ENCODE measurements at places on chromosomes 3 and 15. TPM values are rescaled to one million over a fixed set of nuclear protein-coding genes. Genes with fewer than 3 reads are reported as not detected.

DNA sequence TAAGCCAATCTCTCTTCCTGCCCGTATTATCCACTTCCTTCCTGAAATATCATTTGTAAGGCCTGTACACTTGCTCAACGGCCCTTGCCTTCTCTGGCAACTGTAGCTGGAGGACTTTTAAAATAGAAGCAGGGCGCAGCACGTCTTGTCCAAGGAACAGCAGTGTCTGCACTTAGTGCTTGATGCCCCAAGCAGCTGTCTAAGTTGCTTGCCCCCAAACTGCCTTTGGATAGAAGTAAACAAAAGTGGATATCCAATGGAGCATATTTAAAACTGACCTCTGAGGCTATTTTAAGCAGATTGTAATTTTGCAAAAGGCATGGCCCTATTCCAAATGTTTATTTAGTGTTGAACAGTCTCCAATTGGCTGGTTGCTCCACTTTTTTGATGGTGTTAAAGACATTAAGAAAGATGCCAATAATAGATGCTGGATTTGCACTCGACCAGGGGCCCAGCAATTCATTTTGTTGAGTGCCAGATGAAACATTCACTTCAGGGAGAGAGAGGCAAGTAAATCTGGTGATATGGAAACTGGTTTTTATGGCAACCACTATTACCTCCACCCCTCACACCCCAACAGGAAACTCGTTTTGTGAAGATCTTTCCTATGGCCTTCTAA, 526.8 kb upstream of the TBL1XR1 start:
- peaks cover 5% of the 10 kb centered on the region for H3K27me3 ChIP-seq
- H3K27ac ChIP-seq = no peak overlapping the region
- no peak overlapping the region for H3K4me3 ChIP-seq
- no peak for DNase-seq
- H3K4me1 ChIP-seq = peaks cover 8% of the 10 kb centered on the region
- no peaks in the 10 kb centered on the region for H3K36me3 ChIP-seq

LRRC31 gene
- total RNA-seq = 0.67 TPM

- H3K36me3 ChIP-seq = peaks cover 3% of the 10 kb centered on the region
- peak within 1 kb of the TSS; percentile 89 for H3K4me3 ChIP-seq
- peak within 1 kb of the TSS; percentile 91 for H3K27ac ChIP-seq
- DNase-seq = peak; percentile 93
- H3K4me1 ChIP-seq = peaks cover 12% of the 10 kb centered on the region
These were observed at the start of gene CDC25A for GRCh38 chr3:48188266-48189201. Gene CDC25A (minus strand): TSS chr3:48188417. CDS start chr3:48187947, 470 bp downstream.

DNA sequence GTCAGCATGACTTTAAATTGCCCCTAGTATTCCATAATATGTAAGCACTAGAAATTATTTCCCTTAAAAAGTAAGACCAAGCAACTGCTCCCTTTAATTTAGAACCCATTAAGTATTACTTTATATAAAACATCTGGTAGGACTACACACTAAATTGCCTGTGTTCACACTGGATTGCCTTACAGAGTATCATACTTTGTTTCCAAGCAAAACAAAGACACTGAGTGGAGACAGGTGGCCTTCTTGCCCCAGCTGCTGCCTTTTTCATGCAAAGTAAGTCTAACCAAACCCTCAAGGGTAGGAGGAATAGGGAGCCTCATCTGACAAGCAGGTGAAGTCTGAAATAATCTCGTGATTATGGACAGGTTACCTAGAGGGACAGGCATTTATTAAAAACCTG, 87.3 kb downstream of the PEX5L start:
- H3K4me3 ChIP-seq = no peak overlapping the region
- H3K36me3 ChIP-seq = no peaks in the 10 kb centered on the region
- H3K27me3 ChIP-seq = peaks cover 14% of the 10 kb centered on the region
- no peaks in the 10 kb centered on the region for H3K4me1 ChIP-seq
- H3K27ac ChIP-seq = no peak overlapping the region
- DNase-seq = no peak

- H3K4me3 ChIP-seq = no peak overlapping the region
- no peak overlapping the region for H3K27ac ChIP-seq
- H3K4me1 ChIP-seq = no peaks in the 10 kb centered on the region
- no peaks in the 10 kb centered on the region for H3K27me3 ChIP-seq
These were observed 74.4 kb upstream of the SCN10A start for GRCh38 chr3:38890426-38890825.

DNA sequence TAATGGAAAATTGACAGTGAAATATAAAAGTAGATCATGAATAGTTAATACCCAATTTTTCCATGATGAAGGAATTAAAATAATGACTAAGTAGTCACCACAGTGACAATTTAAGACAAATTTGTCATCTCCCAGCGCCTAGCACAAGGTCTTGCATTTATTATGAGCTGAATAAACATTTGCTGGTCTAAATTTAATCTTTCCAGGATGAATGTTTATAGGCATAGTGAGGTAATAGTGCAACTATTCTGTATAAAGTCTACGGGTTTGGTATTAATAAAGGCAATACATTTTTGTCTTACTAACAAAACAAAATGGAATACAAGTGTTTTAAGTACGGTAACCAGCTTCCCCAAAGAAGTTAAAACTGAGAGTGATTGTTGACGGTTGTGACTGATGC, 209.3 kb downstream of the CD47 start:
- no peak overlapping the region for H3K27ac ChIP-seq
- H3K36me3 ChIP-seq = no peaks in the 10 kb centered on the region
- no peaks in the 10 kb centered on the region for H3K4me1 ChIP-seq
- H3K27me3 ChIP-seq = no peaks in the 10 kb centered on the region

FEM1B gene
- 50.5 TPM for total RNA-seq

DNA sequence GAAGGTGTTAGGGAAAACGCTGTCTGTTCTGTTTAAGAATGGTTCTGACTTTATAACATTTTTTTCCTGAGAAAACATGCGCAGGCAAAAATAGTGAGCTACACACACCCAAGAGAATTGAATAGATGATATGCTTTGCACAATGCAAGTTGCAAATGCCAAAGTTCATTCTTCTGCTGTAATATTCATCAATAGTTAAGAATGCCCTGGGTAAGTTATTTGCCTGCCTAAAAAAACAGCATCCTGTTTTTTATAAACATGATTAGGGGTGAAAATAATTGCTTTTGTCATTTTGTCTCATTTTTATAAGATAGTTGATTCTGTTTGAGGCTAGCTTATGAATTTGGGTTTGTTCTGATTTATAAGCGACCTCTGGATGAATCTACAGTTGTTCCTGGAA, 99.4 kb downstream of the DTWD1 start:
- no peaks in the 10 kb centered on the region for H3K4me1 ChIP-seq
- H3K27ac ChIP-seq = no peak overlapping the region
- no peak for DNase-seq
- H3K36me3 ChIP-seq = no peaks in the 10 kb centered on the region

CPLX3 gene
- total RNA-seq = not detected

DNA sequence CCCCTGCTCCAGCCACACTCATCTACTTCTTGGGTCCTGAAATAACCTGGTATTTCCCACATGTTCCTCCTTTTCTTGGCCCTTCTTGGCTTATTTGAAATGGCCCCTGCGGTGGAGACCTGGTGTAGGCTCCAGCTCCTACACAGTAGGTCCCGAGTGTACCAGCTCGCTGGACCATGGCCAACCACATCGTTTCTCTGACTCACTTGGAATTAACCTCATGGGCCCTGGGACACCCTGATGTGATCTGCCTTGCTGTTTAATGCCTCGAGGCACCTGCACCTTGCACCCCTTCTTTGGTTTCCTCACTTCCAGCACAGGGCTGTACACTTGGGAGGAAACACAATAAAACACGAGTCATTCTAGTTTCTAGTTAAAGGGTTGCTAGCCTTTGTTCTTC, 60.3 kb downstream of the FEM1B start:
- peaks cover 2% of the 10 kb centered on the region for H3K4me1 ChIP-seq
- no peak for DNase-seq
- H3K4me3 ChIP-seq = no peak overlapping the region
- no peaks in the 10 kb centered on the region for H3K36me3 ChIP-seq
- H3K27ac ChIP-seq = no peak overlapping the region

DNA sequence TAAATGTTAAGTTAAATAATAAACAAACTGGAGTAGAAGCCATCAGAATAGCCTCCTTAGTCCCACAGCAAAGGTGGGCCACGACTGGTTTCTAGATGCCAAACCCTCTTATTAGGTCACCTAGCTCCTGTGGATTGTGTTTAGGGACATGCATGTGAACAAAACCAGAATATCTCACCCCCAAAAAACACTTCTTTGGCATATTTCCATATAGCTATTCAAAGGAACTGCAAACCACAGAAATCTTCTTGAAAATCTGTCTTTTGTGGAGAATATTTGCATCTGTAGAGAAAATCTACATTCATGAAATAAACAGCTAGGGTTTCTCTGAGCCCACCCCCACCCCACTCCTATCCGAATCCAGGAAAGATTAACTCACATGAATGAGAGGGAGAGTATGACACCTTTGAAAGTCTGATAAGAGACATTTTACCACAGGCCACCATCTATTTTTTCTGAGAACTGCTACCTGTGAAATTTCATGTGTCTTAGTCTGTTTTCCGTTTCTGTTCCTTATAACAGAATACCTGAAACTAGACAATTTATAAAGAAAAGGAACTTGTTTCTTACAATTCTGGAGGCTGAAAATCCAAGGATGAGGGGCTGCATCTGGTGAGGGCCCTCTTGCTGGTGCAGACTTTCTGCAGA, 159.4 kb downstream of the NEK10 start:
- no peaks in the 10 kb centered on the region for H3K27me3 ChIP-seq
- DNase-seq = no peak
- H3K27ac ChIP-seq = peak overlapping the region; percentile 64
- no peak overlapping the region for H3K4me3 ChIP-seq
- no peaks in the 10 kb centered on the region for H3K4me1 ChIP-seq
- H3K36me3 ChIP-seq = no peaks in the 10 kb centered on the region

- H3K27ac ChIP-seq = no peak overlapping the region
- peaks cover 2% of the 10 kb centered on the region for H3K27me3 ChIP-seq
- no peak for DNase-seq
- no peaks in the 10 kb centered on the region for H3K4me1 ChIP-seq
These were observed 126.2 kb downstream of the KLF13 start for GRCh38 chr15:31452595-31453557.

DNA sequence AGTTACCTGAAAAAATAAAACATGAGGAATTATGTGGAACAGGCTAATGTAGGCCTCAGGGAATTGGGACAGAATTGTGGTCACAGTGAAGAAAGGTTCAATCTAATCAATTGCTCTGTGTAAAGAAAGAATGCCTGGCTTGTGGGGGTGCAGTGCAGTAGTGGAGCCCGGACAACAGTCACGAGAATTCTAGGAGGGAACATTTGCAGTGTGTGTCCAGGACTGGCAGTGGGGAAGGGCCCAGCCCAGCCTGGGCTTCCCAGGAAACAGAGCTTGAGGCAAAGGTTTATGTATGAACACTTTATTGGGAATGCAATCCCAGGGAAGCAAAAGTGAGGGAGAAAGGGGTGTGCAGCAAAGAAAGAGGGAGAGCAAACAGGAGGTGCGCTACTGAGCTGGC, 29.2 kb upstream of the CTDSPL start:
- H3K27me3 ChIP-seq = no peaks in the 10 kb centered on the region
- peak overlapping the region; percentile 91 for H3K27ac ChIP-seq

DNA sequence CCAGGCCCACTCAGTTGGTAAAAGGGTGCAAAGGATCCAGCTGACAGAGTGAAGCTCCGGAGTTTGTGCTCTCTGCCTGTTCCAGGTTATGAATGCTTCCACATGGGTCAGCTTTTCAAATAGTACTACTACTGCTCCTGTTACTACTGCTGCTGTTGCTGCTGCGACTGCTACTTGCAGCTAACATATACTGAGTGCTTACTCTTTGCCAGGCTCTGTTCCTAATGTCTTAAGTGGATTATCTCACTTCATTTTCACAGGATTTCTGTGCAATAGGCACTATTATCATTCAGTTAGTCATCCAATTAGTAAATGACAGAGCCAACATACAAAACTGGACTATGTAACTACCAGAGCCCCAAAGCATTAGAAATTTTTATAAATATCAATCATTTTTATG, 106.5 kb downstream of the IQCH start:
- no peak overlapping the region for H3K27ac ChIP-seq
- no peaks in the 10 kb centered on the region for H3K27me3 ChIP-seq
- no peak overlapping the region for H3K4me3 ChIP-seq
- no peaks in the 10 kb centered on the region for H3K36me3 ChIP-seq

- no peak overlapping the region for H3K27ac ChIP-seq
- peaks cover 2% of the 10 kb centered on the region for H3K36me3 ChIP-seq
- no peak for DNase-seq
- no peaks in the 10 kb centered on the region for H3K4me1 ChIP-seq
- H3K27me3 ChIP-seq = no peaks in the 10 kb centered on the region
These were observed 4.0 kb upstream of the POPDC2 start for GRCh38 chr3:119664370-119664769.

- H3K27me3 ChIP-seq = no peaks in the 10 kb centered on the region
- no peak overlapping the region for H3K27ac ChIP-seq
- H3K36me3 ChIP-seq = peaks cover 19% of the 10 kb centered on the region
- no peaks in the 10 kb centered on the region for H3K4me1 ChIP-seq
- no peak overlapping the region for H3K4me3 ChIP-seq
These were observed 17.0 kb downstream of the TMEM62 start for GRCh38 chr15:43150191-43150929.

GRCh38 chr15:90818251-90819210, 49.9 kb upstream of the FURIN start:
- no peak for DNase-seq
- H3K27me3 ChIP-seq = peaks cover 5% of the 10 kb centered on the region
- peaks cover 9% of the 10 kb centered on the region for H3K4me1 ChIP-seq
- H3K27ac ChIP-seq = no peak overlapping the region
- no peak overlapping the region for H3K4me3 ChIP-seq
- H3K36me3 ChIP-seq = no peaks in the 10 kb centered on the region

ROBO2 gene
- 83.8 TPM for total RNA-seq

- H3K27me3 ChIP-seq = peaks cover 5% of the 10 kb centered on the region
- H3K36me3 ChIP-seq = no peaks in the 10 kb centered on the region
- H3K4me1 ChIP-seq = peaks cover 4% of the 10 kb centered on the region
- no peak for DNase-seq
- H3K27ac ChIP-seq = no peak overlapping the region
These were observed 188.4 kb downstream of the CPNE4 start for GRCh38 chr3:131846296-131846924.

RBPMS2 gene
- total RNA-seq = 37.5 TPM

TGM5 gene
- not detected for total RNA-seq

- H3K27me3 ChIP-seq = no peaks in the 10 kb centered on the region
- H3K4me3 ChIP-seq = no peak overlapping the region
- DNase-seq = no peak
- peak overlapping the region; percentile 91 for H3K27ac ChIP-seq
- H3K4me1 ChIP-seq = peaks cover 61% of the 10 kb centered on the region
These were observed 3.7 kb upstream of the ZNF609 start for GRCh38 chr15:64456634-64457108.

GRCh38 chr3:170600005-170600624, 14.2 kb upstream of the SLC7A14 start:
- no peak overlapping the region for H3K4me3 ChIP-seq
- DNase-seq = no peak
- H3K36me3 ChIP-seq = no peaks in the 10 kb centered on the region
- H3K27ac ChIP-seq = no peak overlapping the region
- H3K27me3 ChIP-seq = peaks cover 6% of the 10 kb centered on the region

All from progenitor cell of endocrine pancreas (in vitro differentiated cells).